ENCODE measurements at places on chromosomes 6 and 20.

GRCh38 chr6:6556738-6557503 is 31.6 kb upstream of the LY86 start:
- DNase-seq, result peak; percentile 92

DNA sequence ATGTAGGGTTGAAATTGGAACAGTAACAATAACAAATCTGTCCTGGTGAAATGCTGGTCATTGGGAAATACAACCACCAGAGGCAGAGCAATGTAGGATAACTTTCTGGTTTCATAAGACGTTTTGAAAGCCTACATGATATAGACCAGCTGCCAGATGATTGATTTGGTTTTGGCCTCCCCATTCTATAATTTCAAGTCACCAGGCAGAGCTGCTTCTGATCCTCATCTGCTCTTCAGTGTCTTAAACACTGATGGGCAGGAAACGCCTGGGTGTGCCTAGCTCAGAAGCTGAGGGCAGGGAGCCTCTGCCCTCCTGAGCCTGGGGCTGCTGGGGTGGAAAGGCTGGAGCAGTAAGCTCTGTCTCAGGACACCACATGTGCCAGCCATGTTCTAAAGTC is 24.5 kb downstream of the DHX35 start:
- no peak for DNase-seq

DNA sequence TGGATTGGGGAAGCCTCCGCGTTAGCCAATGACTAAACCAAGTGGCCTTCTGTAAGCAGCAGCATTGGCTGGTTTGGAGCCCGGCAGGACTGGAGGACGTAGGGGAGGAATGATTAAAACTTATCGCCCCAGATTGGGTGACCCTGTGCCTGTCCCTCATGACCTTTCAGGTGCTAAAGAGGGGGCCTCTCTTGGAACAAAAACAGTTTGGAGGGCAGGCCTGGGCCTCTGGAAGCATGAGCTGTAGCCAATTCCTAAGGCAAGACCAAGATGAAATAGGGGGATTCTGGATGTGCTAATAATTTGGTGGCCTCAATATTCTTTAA is 1.4 kb downstream of the GMPR start:
- no peak for DNase-seq

- DNase-seq, result no peak
Measured at GRCh38 chr6:44869321-44869897, 458.7 kb upstream of the RUNX2 start.

DNA sequence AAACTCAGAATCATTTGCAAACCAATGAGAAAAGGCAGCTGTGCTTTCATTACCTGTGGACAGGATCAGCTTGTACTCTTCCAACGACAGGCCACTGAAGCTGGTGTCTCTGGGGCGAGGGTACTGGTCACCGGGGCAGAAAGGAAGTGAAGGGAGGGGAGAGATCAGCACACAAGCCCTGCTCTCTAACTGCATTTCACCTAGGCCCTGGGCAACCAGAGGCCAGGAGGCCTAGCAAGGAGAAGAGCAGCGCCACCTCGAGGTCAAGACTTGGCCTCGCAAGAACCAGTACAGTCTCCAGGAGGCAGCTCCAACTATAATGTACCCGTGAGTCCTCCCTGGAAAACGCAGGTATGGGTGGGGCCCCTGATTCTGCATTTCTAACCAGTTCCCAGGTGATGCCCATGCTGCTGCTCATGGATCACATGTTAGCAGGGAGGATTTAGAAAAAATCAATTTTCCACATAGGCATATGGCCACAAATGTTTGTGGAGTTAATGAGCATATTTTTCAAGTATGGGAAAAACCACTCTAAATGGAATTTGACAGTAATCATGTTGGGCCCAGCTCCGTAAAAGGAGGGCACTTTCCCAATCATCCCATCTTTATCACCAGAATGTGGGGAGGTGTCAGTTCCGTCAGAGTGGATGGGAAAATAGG is 11.0 kb downstream of the UQCC2 start:
- DNase-seq, result peak; percentile 26
